ENCODE measurements at places on chromosomes 2 and 18. TPM values are rescaled to one million over a fixed set of nuclear protein-coding genes. Genes with fewer than 3 reads are reported as not detected.
A peak's percentile ranks its signal among the peaks of the same experiment; 100 is the strongest.

DNA sequence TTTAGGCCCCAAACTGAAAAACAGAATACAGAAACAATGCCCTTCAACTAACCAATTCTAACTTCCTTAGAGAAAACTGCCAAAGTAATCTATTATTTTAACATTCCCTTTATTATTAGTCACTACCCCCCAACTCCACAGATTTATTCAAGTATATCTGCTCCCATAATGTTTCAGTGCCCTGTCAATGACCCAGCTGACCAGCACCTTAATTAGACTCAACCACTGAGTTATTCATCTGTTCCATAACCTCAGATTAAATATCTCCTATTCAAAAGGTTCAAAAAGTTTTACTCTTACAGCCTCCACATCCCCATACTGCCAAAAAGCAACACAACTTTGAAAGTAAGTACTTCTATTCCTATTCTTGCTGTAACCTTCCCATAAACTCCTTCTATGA lies 202.4 kb downstream of the EXOC6B start:
- H3K4me1 ChIP-seq = no peaks in the 10 kb centered on the region
- no peaks in the 10 kb centered on the region for H3K27me3 ChIP-seq
- H3K4me3 ChIP-seq = no peak overlapping the region
- DNase-seq = no peak
- H3K27ac ChIP-seq = no peak overlapping the region
- H3K36me3 ChIP-seq = no peaks in the 10 kb centered on the region

GRCh38 chr2:67616749-67617148 lies 219.6 kb downstream of the ETAA1 start:
- peaks cover 10% of the 10 kb centered on the region for H3K4me1 ChIP-seq
- no peaks in the 10 kb centered on the region for H3K36me3 ChIP-seq
- H3K4me3 ChIP-seq = no peak overlapping the region
- H3K27ac ChIP-seq = no peak overlapping the region

The C1GALT1C1L gene
- 1.3 TPM for total RNA-seq

DNA sequence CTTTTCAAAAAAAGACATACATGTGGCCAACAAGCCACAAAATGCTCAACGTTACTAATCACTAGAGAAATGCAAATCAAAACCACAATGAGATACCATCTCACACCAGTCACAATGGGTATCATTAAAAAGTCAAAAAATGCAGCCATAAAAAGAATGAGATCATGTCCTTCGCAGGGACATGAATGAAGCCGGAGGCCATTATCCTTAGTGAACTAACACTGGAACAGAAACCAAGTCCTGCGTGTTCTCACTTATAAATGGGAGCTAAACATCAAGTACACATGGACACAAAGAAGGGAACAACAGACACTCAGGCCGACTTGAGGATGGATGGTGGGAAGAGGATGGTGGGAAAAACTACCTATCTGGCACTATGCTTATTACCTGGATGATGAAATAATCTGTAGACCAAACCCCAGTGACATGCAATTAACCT lies 17.8 kb upstream of the ATL2 start:
- DNase-seq = no peak
- H3K4me1 ChIP-seq = peaks cover 29% of the 10 kb centered on the region
- H3K36me3 ChIP-seq = no peaks in the 10 kb centered on the region

DNA sequence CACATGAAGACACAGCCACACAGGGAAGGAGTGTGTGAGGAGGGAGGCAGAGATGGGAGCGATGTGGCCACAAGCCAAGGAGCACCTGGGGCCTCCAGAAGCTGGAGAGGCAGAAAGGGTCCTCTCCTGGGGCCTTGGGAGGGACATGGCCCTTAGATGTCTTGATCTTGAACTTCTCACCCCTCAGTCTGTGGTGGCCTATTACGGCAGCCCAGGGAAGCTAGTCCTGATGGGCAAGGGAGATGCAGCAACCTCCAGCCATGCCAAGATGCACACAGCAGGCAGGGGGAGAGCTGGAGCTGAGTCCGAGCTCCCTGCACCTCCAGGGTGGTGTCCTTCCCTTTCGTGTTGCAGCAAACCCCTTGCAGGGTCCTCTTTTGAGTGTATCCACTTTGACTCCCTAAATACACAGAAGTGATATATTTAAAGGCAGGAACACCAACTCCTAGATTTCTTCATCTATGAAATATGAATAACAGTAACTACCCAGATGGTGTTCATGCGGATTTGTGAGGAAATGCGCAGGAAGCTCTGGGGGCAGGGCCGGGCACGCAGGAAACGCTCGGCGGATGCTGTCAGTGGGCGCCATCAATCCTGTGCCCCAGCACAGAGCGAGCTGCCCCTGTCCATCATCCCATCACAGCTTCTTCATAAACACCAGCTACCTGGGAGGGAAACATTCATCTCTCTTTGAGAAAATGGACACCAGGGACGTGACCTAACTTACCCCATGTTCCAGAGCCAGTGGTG lies 230.4 kb upstream of the MYT1L start:
- H3K4me3 ChIP-seq = no peak overlapping the region
- H3K27me3 ChIP-seq = no peaks in the 10 kb centered on the region
- no peaks in the 10 kb centered on the region for H3K36me3 ChIP-seq
- no peaks in the 10 kb centered on the region for H3K4me1 ChIP-seq
- DNase-seq = no peak

DNA sequence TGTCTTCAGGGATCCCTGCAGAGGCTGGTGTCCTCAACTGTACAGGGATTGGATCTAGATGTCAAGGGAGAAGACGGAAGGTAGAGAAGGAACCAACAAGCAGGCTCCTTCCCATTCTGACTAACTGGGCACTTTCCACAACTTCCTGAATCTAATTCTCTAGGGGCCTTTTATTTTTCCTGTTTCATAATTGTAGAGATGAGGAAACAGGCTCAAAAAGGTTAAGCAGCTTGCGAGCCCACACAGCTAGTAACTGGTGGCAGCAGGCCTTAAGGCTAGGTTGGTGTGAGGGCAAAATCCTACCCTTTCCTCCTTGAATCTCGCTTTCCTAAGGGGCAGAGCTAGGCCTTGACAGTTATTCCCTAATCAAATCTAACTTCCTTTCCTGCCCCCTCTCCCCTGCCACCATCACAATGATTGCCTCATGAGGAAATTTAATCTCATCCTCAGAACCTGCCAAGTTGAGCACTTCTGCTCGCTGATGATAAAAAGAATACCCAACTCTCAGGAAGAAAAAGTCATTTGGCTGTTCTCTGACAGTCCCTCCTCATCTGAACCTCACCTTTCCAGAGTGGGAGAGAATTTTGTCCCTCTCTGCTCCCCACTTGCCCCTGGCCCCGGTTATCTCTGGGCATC lies 35.7 kb upstream of the POLE4 start:
- H3K27ac ChIP-seq = no peak overlapping the region
- peaks cover 5% of the 10 kb centered on the region for H3K36me3 ChIP-seq
- H3K27me3 ChIP-seq = peaks cover 11% of the 10 kb centered on the region
- no peak overlapping the region for H3K4me3 ChIP-seq
- H3K4me1 ChIP-seq = peaks cover 6% of the 10 kb centered on the region

- H3K27ac ChIP-seq = peak overlapping the region; percentile 87
- peak overlapping the region; percentile 96 for H3K4me3 ChIP-seq
- no peaks in the 10 kb centered on the region for H3K27me3 ChIP-seq
Measured at GRCh38 chr2:47783486-47784351, 774 bp downstream of the MSH6 start.

The ANKRD62 gene
- total RNA-seq = not detected

GRCh38 chr2:117949806-117950205 lies 64.1 kb downstream of the CCDC93 start:
- no peaks in the 10 kb centered on the region for H3K4me1 ChIP-seq
- peaks cover 29% of the 10 kb centered on the region for H3K36me3 ChIP-seq
- H3K4me3 ChIP-seq = no peak overlapping the region
- no peak overlapping the region for H3K27ac ChIP-seq

The SEPTIN10 gene
- 64.3 TPM for total RNA-seq

- no peak overlapping the region for H3K4me3 ChIP-seq
- peaks cover 20% of the 10 kb centered on the region for H3K4me1 ChIP-seq
- H3K36me3 ChIP-seq = no peaks in the 10 kb centered on the region
- no peak overlapping the region for H3K27ac ChIP-seq
Measured at GRCh38 chr2:232389327-232389726, 10.8 kb downstream of the ALPP start.

GRCh38 chr2:54526226-54526879 lies 70.2 kb downstream of the SPTBN1 start:
- peaks cover 76% of the 10 kb centered on the region for H3K4me1 ChIP-seq
- peaks cover 29% of the 10 kb centered on the region for H3K36me3 ChIP-seq
- peak overlapping the region; percentile 92 for H3K27ac ChIP-seq
- H3K27me3 ChIP-seq = no peaks in the 10 kb centered on the region

The UGT1A10 gene
- total RNA-seq = 120 TPM

GRCh38 chr2:148201075-148202004 lies 180.4 kb downstream of the MBD5 start:
- peaks cover 7% of the 10 kb centered on the region for H3K4me1 ChIP-seq
- H3K27me3 ChIP-seq = no peaks in the 10 kb centered on the region
- H3K36me3 ChIP-seq = no peaks in the 10 kb centered on the region
- H3K4me3 ChIP-seq = no peak overlapping the region
- peak; percentile 61 for DNase-seq

The C2orf81 gene
- 5.7 TPM for total RNA-seq

The HJURP gene
- total RNA-seq = 58.5 TPM

The SERPINB10 gene
- not detected for total RNA-seq

The CCDC85A gene
- 2.6 TPM for total RNA-seq

- no peak for DNase-seq
- H3K36me3 ChIP-seq = no peaks in the 10 kb centered on the region
- peak overlapping the region; percentile 86 for H3K27ac ChIP-seq
Measured at GRCh38 chr2:66272751-66273150, 162.2 kb upstream of the MEIS1 start.

The GATA6 gene
- 58.4 TPM for total RNA-seq

DNA sequence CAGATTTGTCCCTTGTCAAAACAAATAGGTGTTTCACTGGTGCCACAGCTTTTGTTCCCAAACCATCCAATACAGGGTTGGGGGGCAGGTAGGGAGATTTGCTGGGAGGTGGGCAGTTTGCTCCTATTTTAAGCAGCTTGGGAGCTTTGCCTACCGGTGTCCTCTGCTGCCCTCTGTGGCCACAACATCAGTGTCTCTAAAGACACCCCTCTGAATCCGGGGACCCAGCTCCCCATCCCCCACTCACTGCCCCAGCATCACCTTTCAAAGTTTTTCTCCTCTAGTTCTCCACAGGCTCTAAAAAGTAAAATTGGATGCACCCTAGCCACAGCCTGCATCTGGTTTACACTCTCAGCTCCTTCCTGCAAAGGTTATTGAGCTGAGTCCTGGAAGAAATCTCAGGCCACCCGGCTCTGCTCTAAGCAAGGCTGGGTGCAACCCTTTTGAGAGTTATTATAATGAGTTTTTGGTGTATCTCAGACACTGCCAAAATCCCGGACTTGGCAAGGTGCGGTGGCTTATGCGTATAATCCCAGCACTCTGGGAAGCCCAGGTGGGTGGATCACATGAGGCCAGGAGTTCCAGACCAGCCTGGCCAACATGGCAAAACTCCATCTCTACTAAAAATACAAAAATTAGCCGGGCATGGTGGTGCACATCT lies 2.9 kb upstream of the EPAS1 start:
- no peak overlapping the region for H3K27ac ChIP-seq
- peaks cover 22% of the 10 kb centered on the region for H3K36me3 ChIP-seq
- H3K27me3 ChIP-seq = no peaks in the 10 kb centered on the region
- peak; percentile 35 for DNase-seq

DNA sequence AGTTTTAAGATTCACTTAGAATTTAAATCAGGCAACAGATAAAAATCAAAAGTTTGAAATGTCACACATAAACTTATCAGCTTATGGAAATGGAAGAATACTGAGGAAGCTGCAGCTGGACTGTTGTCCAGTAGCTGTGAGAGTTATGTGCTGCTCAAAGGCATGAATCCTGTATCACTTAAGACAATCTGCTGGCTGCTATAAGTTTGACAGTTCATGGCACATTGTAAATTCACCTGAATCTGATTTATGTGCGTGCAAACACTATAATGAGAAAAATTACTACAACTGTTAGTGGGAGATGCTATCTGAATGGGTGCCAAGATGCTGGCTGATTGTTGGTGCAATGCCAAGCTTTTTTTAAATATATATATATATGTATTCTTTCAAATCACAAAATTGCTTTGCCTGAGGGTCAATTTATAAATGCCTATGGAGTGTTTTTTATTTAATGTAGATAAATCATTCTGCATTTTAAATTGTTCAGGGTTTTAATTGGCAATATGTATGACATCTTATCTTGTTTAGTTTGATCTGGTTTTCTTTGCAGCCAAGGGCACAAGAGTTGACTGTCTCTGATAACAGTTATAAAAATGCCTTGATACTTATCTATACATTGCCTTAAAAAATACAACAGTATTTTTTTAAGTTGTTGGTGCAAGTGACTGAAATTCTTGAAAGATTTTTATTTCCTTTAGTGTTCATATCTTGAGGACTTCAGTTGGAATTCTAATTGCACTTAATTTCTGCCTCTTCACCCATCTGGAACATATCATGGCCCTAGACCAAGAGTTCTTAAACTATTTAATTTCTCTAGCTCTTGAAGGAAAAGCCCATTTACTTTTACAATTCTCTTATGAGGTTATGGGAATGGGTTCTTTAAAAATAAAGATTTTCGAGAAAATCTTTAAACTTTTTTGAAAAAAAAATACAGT lies 48.7 kb downstream of the CAVIN2 start:
- DNase-seq = no peak
- no peaks in the 10 kb centered on the region for H3K27me3 ChIP-seq
- H3K36me3 ChIP-seq = no peaks in the 10 kb centered on the region
- H3K4me1 ChIP-seq = no peaks in the 10 kb centered on the region
- H3K27ac ChIP-seq = no peak overlapping the region
- no peak overlapping the region for H3K4me3 ChIP-seq

The ESPNL gene
- total RNA-seq = 0.61 TPM

DNA sequence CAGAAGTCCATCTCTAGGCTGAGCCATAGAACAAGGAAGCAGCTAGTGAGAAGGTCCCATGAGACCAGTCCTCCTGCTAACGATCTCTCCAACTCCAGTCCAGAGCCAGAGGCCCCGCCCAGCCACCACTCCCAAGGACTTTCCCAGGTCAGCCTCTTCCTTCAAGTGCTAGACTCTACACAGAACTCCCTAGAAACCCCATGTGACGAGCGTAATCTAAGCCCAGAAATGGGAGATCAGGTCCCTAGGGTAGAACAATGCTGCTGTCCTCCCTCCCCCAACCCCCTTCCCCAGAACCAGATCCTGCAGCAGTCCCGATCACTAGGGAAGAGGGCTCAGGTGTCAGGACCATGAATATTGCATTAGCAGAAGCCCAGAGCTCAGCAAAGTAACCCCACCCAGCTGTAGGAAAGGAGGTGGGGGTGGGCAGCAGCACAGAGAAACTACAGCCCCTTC lies 6.9 kb downstream of the DCTN1 start:
- H3K4me1 ChIP-seq = no peaks in the 10 kb centered on the region
- peak; percentile 10 for DNase-seq
- no peak overlapping the region for H3K27ac ChIP-seq
- H3K27me3 ChIP-seq = no peaks in the 10 kb centered on the region
- no peak overlapping the region for H3K4me3 ChIP-seq

DNA sequence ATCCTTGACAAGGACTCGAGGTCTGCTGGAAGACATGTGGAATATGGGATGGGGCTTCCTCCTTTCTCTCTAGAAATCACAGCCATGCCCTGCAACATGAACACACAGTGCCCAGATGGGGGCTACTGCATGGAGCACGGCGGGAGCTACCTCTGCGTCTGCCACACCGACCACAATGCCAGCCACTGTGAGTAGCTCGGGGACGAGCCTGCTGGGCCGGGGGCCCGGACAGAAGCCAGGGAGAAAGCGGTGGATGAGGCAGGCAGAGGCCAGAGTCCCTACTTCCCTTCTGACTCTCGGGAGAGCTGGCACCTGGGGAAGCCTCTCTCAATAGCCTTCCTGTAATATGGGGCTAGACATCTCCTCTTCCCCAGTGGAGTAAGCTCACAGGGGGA lies 50.5 kb downstream of the SNED1 start:
- no peak overlapping the region for H3K4me3 ChIP-seq
- H3K27ac ChIP-seq = no peak overlapping the region
- no peak for DNase-seq

- no peak overlapping the region for H3K27ac ChIP-seq
- DNase-seq = no peak
- H3K4me3 ChIP-seq = no peak overlapping the region
- no peaks in the 10 kb centered on the region for H3K4me1 ChIP-seq
- H3K36me3 ChIP-seq = peaks cover 22% of the 10 kb centered on the region
Measured at GRCh38 chr2:118312969-118313756, 224.9 kb downstream of the INSIG2 start.
